ENCODE measurements at places on chromosomes 3 and 15.

DNA sequence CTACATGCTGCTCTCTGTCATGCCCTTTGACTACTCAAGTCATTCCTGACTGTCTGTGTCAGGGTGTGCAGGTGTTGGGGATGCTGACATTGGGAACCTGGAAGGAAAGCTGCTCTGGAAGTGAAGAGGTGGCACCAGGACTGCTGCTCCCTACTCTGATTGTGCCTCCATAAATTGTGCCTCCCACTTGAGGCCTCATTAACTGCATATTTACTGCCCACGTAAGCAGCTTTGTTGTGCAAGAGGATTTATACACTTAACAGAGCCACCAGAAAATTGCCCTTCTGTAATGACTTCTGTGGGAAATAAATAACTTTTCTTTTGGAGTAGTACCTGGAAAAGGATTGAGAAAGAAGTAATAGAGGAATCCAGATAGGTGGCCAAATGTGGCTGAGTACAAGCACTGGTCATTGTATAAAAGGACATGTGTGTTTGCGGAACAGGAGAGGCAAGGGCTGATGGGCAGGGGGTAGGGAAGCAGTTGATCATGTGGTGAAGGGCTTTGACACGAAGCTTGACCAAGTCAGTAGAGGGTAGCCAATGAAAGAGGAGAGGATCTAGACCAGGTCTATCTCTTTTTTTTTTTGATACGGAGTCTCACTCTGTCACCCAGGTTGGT, 24.8 kb downstream of the IL20RB start:
- DNase-seq = no peak

GRCh38 chr15:99961011-99961441, 227.8 kb upstream of the LYSMD4 start:
- no peak for DNase-seq

GRCh38 chr3:81549388-81549787, 212.1 kb downstream of the GBE1 start:
- DNase-seq = no peak

DNA sequence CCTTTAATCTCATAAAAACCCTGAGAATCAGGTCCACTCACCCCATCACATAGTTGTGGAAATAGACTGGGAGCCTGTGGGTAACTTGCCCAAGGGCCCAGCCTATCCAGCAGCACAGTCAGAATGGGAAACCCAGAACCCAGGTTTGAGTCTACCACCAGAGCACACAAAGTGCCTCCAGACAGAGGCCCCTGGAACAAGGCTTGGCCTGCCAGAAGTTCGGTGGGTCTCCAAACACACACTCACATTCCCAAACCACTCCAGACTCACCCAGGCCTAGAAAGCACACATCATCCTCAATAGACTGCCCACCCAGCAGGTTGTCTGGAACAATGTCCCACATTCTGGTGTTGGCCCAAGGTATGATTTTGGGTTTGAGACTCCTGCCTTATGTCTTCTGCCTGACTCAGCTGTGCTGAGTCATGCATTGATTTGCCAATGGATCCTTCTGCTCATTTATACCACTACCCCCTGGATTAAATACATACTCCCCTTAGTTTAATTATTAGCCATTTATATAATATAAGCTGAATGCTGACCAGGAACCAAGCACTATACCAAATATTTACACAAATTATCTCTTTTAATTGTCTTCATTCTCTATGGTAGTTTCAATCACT, 4.5 kb downstream of the SLC12A8 start:
- DNase-seq = no peak

GRCh38 chr3:3605226-3605625, 194.0 kb upstream of the LRRN1 start:
- no peak for DNase-seq

DNA sequence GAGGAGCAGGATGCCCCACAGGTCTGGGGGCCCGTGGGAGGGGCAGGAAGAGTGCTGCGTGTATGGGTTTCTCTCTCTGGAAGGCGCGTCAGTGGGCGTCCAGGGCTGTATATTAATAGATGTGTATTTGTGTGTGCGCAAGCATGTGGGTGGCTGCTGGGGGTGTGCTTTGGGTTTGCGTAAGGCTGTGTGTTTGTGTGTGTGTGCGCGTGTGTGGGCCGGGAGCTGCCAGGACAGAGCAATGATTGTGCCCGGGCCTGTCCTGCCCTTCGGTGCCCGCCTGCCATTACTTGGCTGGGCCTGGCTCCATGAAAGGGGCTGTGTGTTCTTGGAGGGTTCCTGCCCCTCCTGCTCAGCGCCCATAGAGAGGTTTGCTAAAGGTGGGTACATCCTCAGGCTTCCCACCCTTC, 16.3 kb downstream of the CSPG4 start:
- no peak for DNase-seq

DNA sequence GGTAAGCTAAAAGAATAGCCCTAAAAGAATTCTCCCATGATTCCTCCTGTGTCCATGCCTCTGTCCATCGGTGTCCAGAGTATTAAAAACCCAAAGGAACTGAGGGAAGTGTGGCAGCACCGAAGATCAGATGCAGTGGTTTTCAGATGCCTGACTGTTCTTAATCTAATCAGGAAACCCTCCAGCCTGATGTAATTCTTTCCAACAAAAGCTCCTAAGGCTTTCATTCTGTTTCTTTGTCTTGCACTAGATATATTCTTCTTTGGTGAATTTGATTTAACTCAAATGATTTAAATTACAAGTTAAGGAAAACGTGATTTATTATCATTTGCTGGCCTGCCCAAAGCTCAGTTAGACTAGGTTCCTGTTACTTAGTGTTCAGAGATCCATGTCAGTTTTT, 71.2 kb downstream of the ARHGAP31 start:
- DNase-seq = no peak

DNA sequence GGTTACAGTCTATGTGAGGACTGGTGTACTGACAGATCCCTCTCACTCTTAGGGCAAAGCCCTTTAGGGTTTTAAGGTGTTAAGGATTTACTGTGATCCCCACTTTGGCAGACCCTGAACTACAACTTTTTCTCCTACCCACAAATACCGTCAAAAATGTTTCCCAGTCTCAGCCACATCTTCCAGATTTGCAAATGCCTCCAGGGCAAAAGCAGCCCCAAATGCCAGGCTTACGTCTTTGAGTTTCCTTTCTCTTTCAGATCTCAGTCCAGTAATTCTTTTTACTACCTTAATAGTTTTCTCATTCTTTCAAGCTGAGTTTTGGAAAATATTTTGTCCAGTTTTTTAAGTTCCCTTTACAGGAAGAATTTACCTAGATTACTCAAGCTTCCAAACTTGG, 13.4 kb upstream of the ITGA11 start:
- DNase-seq = no peak

- DNase-seq = no peak
Measured at GRCh38 chr15:92510163-92510882, 116.6 kb downstream of the ST8SIA2 start.

DNA sequence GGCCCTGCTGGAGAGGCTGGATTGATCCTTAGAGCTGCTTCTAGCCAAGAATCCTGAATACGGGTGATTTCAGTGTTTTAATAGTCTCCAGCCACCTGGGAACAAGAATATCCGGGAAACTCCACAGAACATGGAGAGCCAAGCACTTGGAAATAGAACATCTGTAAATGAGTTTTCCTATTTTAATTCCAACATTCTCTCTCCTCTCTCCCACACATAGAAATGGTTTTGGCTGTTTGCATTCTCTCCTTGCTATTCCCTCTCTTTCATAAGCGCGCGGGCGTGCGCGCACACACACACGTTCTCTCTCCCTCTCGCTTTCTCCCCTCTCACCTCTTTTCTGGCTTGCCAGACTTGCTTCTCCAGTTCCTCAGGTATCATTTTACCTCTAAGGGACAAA, 50.6 kb downstream of the GADL1 start:
- DNase-seq = no peak

DNA sequence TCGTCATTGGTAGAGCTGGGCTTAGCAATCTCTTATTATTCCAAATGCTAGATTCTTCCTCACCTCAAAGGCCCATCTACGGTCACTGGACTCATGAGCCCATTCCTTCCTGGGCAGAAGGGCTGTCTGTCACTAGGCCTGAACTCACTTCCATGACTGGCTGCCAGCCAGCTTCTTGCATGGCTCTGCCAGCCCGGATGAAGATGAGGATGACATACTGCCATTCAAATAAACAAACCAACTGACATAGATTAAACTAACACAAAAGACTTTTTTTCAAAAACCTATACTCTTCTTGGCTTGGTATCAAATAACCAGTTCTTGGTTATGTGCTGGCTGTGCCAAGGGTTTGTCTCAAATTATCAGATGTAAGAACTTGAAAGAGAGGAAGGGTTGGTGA, 23.8 kb downstream of the ISL2 start:
- DNase-seq = no peak

- DNase-seq = no peak
Measured at GRCh38 chr3:59064276-59064675, 14.5 kb upstream of the CFAP20DC start.

DNA sequence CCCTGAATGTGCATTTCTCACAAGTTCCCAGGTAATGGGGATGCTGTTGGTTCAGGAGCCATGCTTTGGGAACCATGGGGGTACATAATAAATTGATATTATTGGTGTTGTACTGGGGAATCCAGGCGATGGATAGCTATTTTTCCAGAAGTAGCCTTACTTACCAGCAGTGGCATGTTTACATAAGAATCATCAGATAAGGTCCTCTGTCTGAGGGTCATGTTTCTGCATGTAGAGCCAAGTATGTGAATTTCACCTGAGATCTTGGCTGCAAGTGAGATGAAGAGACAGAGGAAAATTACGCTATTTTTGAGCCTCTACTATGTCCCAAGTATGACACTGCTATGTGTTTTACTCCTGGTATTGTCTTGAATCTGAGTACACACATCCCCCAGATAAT, 26.3 kb downstream of the GPD1L start:
- no peak for DNase-seq

- DNase-seq = no peak
Measured at GRCh38 chr3:42177068-42177800, 86.1 kb downstream of the TRAK1 start.

DNA sequence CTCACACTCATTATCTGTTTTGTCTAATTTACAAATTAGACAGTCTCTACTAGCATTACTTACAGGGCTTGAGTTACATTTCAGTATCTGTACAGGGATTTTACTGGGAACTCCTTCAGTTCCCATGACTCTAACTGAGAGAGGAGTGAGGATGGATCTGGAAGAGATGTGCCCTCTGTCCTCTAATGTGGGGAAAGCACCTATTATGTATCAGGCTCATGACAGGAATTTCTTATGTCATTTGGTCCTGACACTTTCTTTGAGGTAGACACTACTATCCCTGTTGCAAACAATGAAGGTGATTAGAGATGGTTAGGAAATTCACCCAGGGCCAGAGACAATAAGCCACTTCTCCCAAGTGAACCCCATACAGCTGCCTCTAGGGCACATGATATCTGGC, 10.9 kb upstream of the NCKIPSD start:
- no peak for DNase-seq

- no peak for DNase-seq
Measured at GRCh38 chr3:95775486-95776094, 1038.8 kb upstream of the EPHA6 start.

DNA sequence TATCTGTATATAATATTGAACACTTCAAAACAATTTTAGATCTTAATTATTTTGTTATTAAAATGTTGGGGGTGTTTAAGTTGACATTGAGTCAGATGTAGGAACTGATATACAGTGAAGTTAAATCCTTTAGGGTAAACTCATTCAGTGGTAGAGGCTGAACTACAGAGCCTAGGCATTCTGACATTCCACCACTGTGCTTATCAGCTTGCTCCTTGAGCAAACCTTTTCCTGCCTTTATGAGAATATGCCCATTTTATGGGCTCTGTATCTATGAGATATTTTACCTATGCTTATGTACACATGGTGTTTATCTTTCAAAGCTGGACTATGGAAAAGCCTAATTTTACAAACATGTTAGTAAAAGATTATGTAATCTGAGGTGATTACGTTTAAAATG, 407.5 kb downstream of the ZBTB20 start:
- DNase-seq = no peak

DNA sequence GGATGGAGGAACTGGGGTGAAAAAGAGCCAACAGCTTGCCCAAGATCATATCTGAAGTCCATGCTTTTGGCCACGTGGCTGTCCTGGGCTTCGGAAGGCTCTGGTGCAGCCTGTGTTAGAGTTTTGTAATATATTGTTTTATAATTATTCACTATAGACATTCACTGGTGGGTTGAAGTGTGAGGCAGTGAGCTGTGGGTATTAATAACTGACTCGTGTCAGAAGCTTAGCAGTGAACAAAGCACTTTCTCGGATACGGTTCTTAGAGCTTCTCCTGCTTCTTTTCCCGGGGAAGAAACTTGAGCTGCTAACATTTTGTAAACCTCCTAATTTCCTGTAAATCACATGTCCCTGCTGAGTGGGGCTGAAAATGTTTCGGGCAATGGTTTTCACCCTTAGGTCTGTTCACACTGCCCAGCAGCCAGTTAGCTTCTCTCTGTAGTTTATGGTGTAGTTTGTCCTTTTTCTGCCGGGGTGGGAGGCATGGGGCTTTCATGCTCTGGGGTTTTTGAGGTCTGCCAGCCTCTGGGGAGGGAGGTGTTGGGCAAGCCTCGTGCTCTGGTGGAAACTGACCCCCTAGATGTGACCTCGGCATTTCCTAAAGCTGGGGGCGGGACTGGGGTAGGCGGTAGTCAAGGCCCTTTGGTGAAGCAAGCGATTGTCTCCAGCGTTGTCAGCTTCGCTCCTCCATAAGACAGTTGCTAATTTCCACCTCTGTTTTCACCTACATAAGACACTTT, 1.7 kb downstream of the MRAS start:
- no peak for DNase-seq

DNA sequence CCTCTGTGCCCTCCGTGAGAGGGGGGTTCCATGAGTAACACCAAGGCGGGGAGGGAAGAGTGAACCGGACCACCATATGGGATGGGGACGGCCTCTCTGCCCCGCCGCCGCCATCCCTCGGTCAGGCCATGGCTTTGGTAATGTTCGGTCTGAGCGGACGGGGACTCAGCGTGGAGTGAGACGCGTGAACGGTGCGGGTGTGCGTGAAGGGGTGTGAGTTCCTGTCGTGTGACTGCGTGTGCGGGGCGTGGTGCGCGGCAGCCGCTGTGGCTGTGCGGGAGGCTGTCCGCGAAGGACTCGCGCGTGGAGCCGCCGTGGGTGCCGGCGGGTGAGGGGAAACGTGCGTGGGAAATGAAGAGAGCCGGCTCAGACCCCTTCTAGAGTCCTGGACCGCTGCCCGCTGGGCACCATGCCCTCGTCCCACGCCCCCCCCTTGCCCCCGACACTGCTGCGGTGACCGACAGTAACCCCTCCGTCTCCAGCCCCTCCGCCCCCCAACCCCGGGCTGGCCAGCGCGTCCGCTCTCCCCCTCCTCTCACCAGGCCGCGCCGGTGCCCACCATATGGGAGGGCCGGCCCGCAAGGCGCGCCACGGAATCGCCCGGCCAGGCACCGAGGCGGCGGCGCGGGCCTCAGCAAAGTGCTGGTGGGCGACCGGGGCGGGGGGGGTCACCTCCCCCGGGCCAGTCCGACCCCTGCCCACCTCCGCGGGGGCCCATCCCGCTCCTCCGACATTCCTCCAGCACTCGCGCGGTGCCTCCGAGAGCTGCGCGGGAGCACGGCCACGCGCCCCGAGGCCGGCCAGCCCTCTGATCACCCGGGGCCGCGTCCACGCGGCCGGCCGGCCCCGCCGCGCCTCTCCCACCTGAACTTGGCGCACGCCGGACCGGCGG, 589 bp downstream of the KLF15 start:
- DNase-seq = no peak

GRCh38 chr3:117699058-117699457, 989.5 kb downstream of the TUSC7 start:
- no peak for DNase-seq

Measured in Panc1 (cell line).